ENCODE measurements at places on chromosomes 2 and 18.

DNA sequence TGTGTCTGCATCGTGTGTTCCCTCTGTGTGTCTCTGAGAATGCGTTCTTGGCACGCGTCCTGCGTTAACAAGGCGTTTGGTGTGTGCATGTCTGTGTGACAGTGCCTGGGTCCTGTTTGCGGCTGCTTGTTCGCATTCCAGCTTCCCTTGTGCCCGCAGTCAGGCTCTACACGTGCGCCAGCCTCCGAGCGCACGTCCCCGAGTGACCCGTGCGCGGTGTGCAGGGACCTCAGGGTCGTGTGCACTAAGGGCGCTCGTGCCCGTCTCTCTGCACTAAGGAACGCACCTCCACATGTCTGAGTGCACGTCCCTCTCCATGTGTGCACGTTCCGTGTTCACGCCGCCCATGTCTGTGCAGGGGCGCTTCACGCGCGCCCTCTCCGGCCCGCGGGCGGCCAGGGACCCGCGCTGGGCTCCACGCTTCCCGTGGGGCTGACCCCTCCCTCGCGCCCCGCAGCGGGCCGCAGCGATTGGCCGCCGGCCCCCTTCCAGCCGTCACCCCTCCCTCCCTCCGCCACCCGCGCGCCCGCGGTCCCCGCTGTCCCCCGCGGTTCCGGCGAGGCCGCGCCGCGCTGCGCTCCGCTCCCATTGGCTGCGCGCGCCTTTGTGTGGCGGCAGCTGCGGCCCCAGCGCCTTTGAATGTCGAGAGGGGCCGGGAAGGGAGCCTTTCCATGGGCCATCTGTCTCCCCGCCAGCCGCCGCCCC lies 229.4 kb downstream of the HAUS1 start:
- peak; percentile 47 for DNase-seq

DNA sequence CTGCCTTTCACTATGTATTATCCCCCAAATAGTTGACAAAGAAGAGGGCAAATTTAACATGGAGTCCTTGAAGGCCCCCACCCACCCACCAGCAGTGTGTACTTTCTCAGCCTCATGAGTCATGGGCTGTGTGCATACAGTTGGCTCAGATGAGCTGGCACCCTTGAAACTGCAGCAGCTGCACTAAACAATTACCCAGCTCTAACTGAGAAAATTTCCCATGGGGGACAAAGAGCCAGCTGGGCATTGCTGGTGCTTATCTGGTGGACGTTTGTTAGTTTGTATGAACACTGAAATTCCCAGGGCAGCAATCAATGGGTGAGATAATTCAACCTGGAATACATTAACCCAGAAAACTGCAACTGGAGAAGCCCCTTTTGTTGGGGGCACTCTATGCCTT lies 131.7 kb downstream of the GCA start:
- peak; percentile 40 for DNase-seq

- DNase-seq, result no peak
Measured at GRCh38 chr18:64398320-64398719, 249.4 kb upstream of the LINC00305 start.

DNA sequence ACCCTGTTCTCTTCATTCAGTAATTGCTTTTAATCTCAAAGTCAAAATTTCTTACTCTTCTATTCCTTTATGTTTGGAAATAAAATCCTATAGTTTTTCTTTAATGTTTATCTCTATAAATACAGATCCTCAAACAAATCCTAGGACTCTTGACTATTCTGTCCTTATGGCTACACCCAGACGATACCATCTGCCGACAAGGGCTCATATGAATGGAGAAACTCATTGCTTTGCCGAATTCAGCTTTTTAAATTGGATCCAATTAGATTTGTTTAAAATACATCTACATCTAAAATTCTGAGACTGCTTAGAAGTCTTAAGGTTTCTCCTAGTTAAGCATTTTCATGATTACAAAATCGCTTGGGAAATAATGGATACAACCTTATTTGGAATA lies 9.0 kb downstream of the ALKAL2 start:
- no peak for DNase-seq

- no peak for DNase-seq
Measured at GRCh38 chr2:221551864-221552263, 20.2 kb downstream of the EPHA4 start.

GRCh38 chr2:134609924-134610513 lies 108.8 kb downstream of the TMEM163 start:
- DNase-seq, result no peak

- no peak for DNase-seq
Measured at GRCh38 chr2:105935063-105935462, 190.4 kb downstream of the NCK2 start.

DNA sequence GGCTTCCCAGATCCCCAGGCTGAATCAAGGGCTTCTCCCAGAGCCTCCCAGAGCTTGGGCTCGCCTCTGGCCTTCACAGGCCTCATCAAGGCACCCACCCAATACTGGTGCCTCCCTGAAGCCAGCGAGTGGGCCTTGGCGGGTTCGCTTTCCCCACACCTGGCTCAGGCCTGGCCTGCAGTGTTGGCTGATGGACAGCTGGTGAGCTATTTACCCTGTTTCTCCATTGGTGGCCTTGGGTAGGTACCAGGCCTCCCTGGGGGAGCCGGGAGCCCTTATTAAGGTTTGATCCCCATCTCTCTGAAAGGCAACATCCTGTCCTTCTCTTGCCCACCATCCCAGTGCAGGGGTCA lies 18.2 kb upstream of the DUSP2 start:
- DNase-seq, result no peak

DNA sequence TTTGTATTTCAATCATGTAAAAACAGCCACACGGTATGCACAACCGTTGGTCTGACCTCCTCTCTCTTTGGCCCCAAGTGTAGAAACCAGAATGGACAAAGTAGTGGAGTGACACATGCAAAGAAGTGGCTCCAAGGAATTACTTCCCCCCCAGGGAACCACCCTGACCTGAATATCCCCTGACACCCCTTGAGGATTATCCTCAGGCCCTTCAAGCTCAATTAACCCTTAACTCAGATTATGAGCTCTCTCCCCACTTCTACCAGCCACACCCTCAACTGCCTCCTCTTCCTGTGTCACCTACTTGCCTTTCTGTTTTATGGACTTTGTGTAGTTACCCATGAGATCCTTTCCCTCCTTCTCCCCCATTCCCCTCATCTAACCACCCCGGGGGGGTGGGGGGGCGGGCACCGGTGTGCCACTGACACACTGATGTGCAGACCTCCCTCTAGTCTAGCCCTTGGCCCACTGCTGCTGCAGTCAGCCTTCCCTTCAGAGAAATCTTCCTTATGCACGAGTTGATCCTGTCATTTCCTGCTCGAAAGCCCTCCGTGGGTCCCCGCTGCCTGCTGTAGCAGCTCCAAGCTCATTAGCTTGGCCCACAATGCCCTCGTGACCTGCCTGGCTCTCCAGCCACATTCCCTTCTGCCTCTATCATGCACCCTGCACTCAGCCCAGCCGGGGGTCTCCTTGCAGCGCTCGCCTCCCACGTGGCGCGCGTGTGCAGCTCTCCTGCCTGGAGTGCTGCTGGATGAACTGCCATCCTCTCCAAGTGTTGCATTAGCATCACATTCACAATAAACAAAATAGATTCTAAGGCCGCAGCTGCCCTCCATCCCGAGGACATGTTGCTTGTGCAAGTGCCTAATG lies 40.1 kb upstream of the TMEM177 start:
- no peak for DNase-seq

- DNase-seq, result no peak
Measured at GRCh38 chr2:61318553-61318952, 152.3 kb downstream of the USP34 start.

DNA sequence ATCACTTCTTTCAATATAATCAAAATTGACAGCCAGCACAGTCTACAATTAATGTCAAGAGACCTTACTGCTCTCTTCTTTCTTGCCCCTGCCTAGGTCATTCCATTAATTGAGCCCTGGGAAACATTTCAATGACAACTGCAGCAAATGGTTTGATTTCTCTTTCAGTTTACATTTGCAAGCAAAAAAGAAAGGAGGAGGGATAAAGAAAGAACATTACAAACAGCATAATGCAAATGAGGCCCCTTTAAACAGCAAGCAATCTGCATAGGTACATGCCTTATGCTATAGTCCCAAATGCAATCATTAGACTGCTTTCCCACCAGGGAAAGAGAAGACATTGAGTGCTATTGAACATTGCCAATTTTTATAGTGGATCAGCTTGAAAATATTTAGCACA lies 655.0 kb upstream of the CDH2 start:
- no peak for DNase-seq

DNA sequence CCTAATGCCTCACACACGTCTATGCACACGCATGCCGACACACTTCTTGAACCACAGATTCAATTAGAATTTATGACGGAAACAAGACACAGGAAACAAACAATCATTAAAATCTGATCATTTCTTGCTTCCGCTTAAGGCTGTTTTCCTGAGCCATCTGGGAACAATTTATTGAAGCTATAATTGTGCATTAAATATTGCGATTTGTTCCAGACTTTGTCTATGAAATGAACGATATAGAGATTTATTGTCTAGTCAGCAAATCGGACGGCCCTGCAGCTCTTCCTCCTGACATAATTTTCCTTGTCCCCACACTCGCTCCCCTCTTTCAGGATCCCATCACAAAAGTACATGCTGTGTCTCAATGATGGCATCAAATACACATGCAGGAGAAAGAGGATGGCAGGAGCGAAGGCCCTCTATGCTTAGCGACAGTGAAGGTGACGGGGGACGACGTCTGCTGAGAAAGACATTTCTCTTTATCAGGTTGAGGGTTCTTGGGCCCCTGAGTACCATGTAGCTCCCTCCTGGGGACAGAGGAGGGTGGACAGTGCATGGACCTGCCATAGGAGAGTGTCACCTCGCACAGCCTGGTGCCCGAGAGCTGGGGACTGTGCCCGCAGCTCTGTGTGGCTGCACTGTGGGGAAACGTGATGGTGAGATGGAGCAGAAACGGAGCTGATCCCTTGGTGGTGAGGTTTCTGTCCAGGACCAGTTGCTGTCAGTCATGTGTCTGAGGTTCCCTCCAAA lies 157.3 kb downstream of the ACKR3 start:
- DNase-seq, result no peak

DNA sequence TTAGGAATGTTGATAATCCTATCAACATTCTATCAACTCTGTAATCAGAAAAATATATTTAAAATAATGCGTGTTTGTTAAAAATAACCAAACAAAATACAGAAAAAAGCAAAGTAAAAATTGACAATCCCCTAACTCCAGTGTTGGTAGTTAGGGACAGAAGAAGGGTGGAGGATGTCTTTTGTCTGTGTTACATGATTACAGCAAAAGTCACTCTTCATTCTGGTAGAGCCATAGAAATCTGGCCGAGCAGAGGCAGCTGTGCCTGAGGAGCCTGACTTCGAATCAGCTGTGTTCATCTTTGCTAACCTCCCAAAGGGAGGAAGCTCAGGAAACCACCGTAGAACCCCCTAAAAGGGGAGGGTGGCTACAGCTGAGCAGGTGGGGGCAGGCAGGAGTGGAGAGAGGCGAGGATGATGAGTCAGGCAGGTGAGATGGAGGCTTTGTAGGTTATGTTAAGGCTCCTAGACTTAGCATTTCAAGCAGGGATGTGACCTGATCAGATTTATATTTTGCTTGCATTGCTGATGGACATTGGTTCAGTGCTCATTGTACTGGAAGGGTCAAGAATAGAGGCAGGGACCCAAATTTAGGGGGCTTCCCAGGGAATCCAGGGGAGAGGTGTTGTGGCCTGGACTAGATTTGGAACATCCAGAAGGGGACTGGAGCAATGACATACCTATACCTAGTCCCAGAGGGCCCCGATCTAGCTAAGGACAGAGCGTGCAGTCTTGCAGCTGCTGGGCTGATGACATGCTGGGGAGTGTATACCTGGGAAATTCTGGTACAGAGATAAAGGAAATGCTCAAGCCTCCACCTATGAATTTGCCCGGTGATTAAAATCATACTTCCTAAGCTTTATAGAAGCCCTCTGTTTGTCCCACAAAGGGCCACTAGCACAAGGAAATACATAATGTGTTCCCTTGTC lies 95.7 kb downstream of the NEDD4L start:
- no peak for DNase-seq

DNA sequence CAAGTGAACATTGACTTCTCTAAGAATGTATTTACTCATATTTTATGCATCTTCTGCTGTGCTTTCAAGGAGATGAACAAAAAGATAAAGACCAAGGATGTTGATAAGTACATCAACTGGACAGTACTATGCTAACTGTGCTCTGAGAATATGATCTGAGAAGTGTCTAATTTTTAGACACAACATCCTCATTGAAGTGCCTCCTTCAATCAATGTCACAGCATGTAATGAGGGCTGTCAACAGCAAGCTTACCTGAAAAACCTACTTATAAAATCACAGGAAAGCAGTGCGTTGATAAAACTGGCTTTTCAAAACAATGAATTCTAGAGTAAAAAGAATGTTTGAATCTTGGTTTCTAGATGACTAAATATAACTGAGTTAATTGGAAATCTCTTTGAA lies 452.9 kb upstream of the DSEL start:
- no peak for DNase-seq

- DNase-seq, result no peak
Measured at GRCh38 chr2:2886922-2887321, 490.7 kb downstream of the EIPR1 start.

DNA sequence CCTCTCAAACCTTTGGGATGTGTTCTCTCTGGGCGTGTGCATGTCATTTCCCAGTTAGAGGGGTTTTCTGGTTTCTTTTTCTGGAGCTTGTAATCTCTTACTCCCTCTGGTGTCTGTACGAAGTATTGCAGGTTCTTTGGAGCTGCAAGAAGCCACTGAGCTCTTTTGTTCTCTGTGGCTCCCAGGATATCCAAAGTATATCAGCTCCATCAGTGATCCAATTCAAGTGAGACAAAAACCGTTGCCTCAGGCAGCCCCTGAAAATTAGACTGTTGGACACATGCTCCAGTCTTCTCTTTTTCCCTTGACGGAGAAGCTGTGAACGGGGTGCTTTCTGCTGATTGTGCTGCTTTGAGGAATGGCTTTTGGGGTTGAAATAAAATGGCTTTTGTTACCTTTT lies 59.0 kb upstream of the LDLRAD4 start:
- DNase-seq, result no peak

- no peak for DNase-seq
Measured at GRCh38 chr2:6959751-6960150, 42.5 kb downstream of the RNF144A start.

- no peak for DNase-seq
Measured at GRCh38 chr2:177573120-177573519, 180.5 kb downstream of the AGPS start.

DNA sequence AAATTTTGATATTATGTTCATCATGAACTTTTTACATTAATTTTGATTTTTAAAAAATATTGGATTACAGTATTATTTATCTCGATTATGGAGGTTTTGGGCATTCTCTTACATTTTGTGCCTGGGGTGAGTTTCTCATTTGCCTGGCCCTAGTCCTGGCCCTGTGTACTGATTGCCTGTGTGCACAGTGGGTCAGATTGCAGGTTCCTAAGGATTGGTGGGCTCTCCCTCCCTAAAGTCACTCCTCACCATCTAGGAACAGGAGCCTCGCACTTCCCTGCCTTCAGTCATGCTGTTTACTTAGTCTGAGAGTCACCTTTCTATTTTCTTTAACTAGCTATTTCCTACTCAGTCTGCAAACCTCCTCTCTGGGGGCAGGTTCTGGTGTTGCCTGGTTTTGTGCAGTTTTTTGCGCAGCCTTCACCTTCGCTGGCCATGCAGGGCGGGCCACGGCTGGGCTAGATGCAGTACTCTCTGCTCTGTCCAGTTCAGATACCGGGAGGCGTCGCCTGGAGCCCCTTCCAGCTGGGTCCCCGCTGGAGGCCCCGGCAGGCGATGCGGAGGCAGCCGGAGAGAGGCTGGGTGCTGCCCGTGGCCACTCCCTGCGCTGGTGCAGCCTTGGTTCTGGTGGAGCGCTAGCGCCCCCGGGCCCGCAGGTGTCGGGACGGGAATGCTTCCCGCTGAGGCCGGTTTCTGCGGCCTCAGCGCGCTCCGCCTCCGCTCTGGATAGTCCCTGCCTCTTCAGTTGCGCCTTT lies 23.3 kb upstream of the MC5R start:
- peak; percentile 69 for DNase-seq
